ENCODE measurements at places on chromosomes 2 and 18.

GRCh38 chr18:77206676-77207374, 42.8 kb upstream of the GALR1 start:
- no peak for DNase-seq

- no peak for DNase-seq
Observed at GRCh38 chr2:218438596-218438995, 19.7 kb downstream of the VIL1 start.

DNA sequence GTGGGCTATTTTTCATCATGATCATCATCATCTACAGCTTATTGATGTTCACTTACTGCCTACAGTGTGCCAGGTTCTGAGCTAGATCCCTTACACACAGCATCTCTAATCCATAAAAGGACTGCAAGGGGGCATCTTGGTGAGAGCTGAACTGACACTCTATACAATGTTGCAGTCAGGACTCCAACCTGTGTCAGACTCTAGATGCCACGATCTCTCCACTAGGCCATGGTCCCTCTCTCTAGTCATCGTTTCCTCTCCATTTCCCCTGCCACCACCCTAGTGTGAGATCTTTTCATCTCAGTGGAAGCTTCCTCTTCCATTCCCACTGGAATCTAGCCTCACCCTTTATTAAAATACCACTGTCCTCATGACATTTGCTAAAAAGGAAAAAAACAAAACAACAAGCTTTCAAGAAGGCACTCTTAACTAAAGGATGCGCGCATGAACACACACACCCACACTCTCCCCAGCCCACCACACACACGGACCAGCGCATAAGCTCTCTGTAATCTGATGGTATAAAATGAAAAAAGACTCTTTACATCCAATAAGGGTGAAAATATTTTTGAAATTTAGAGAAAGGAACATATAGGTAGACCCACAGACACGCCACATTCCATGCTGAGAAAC, 93.4 kb upstream of the THOC1 start:
- no peak for DNase-seq

DNA sequence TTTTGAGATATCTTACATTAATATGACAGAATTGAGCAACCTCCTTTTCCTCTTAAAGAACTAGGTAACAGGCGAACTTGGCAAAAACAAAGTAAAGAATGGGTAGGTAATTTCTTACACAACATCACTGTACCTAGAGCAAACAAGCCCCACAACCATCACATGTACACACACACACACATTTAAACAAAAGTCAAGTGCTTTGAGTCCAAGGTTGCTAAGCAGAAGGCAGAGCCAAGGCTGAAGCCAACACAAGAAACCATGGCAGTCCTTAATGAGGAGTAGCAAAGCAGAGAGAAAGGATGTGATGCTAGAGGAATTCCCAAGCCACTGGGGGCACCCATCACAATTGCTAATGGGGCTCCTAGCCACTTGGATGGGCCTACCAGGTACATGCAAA, 164.1 kb downstream of the PAX3 start:
- DNase-seq: no peak

- no peak for DNase-seq
Observed at GRCh38 chr2:14424478-14425390, 207.8 kb upstream of the LRATD1 start.

- DNase-seq: no peak
Observed at GRCh38 chr2:37111958-37112357, 27.6 kb downstream of the GPATCH11 start.

All from activated naive CD4-positive, alpha-beta T cell treated with Interleukin-2 at 50 U/mL for 16 hours (primary cell).